ENCODE measurements at places on chromosomes 5 and 9.

GRCh38 chr9:120212853-120213200 is 367.1 kb downstream of the CDK5RAP2 start:
- no peak for DNase-seq

- peak; percentile 25 for DNase-seq
These were observed 142.5 kb upstream of the RETREG1 start for GRCh38 chr5:16759147-16759773.

DNA sequence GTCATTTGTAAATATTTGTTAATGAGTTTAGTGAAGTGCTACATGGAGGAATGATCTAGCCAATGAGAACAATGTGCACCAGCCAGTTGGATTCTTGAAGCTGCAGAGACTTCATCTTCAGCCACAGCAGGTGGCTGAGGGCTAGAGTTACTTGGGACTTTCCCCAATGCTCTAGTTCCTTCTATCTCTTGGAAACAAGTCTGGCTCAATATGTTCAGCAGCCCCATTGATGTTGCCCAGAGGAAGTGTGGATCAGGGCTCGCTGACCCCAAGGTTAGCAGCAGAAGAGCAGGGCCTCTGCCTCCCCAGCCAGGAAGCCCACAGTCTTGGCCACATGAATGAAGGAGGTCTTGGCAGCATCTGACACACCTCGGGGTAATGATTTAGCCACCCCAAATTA is 117.5 kb downstream of the SLC1A3 start:
- no peak for DNase-seq

- DNase-seq: no peak
These were observed 230.9 kb downstream of the CDH9 start for GRCh38 chr5:26807231-26808199.

DNA sequence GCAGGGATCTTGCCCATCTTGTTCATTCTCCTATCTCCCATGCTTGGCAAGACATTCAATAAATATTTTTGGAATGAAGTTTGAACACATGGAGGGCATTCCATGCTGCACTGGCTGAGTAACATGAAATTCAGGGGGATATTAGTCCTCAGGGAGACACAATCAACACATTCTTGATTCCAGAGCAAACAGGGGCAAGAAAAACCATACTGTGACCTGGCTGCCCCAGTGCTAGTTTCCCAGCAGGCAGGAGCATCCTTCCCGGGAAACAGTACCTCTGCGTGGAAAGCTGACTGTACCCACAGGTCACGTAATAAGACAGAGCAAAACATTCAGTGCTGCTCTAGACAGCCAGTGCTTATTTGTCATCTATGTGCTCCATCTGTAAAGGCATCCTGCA is 66.3 kb upstream of the SPOCK1 start:
- DNase-seq: no peak

DNA sequence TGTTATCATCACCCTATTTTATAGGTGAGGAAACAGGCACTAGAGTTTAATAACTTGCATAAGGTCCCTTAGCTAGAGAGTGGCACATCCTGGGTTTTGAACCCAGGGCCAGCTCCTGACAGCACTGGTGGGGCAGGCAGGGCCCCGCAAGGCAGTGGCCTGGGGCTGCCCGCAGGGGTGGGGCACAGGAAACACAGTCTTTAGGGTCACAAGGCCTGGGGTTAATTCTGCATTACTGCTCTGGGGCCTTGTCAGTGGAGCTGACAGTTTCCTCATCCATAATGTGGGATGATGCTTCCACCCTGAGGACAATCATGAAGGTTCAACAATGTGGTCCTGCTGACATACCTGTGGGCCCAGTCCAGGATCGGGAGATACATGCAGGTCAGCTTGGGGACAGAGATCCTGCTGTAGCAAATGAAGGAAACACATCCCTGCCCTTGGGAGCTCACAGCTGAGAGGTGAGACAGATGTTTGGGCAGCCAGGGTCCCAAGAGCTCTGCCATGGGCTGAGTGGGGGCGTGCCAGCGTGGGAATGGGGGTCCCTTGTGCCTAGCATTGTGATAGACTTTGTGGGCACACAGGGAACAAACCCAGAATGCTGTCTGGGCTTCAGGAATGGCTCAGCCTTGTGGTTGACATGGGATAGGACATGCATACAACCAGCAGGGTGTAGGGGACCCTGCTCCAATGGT is 14.7 kb downstream of the FGF18 start:
- DNase-seq: no peak

- no peak for DNase-seq
These were observed 203.6 kb downstream of the ELAVL2 start for GRCh38 chr9:23622396-23622795.

DNA sequence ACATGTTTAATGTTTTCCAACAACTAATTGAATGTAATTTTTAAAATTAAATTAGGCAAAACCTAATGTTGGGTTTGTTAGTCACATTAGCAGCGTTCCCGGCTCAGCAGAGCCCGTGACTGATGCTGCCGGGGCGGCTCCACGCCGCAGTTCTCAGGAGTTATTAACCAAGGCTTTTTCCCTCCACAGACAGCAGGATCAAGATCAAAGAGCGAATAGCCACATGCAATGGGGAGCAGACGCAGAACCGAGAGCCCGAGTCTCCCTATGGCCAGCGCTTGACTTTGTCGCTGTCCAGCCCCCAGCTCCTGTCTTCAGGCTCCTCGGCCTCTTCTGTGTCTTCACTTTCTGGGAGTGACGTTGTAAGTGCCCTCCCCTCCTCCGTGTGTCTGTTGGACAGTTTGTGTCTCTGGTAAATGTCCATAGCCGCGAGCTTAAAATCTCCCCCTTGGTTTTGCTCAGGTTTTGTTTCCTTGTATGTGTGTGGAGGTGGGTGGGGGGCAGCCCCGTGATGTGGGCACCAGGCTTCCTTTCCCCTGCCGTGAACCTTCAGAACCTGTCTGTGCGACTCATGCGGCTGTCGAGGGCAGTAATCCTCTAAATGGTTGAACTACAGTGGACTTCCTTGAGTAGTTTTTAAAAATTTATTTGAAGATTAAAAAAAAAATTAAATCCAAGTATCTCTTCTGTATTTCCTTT is 37.1 kb downstream of the TENT4A start:
- DNase-seq: no peak

GRCh38 chr5:131357739-131358561 is 94.1 kb downstream of the CDC42SE2 start:
- peak; percentile 59 for DNase-seq

DNA sequence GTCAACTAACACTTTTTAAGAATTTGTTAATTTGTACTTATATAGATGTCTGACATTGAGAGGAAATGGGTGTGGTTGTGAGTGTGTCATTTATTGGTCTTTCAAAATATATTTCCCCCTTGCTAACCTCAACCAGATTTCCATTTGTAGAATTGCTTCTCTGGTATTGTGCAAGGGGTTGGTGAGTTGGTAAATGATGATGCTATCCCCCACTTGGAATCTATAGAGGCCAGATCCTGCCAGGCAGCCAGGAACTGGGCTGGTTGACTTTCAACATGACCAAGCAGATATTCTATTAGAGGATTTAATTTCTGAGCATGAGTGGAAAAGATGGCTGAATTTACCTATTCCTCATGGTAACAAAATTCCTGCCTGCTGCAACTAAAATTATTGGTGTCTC is 306.6 kb upstream of the KIF2A start:
- no peak for DNase-seq

DNA sequence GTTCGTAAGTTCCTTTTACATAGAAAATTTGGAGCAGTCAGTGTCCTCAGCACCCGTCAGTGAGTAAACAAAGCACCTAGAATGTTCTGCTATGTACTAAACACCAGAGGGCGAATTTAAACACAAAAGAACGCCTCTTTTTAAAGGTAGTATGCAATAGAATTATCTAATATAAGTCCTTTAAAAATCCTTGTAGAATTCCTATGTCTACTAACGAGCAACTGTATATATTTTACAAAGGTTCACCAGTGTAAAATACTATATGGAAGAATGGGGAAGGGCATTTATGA is 499 bp upstream of the TMEM232 start:
- DNase-seq: no peak

- DNase-seq: peak; percentile 84
These were observed 99.0 kb upstream of the SLC1A3 start for GRCh38 chr5:36507332-36507952.

DNA sequence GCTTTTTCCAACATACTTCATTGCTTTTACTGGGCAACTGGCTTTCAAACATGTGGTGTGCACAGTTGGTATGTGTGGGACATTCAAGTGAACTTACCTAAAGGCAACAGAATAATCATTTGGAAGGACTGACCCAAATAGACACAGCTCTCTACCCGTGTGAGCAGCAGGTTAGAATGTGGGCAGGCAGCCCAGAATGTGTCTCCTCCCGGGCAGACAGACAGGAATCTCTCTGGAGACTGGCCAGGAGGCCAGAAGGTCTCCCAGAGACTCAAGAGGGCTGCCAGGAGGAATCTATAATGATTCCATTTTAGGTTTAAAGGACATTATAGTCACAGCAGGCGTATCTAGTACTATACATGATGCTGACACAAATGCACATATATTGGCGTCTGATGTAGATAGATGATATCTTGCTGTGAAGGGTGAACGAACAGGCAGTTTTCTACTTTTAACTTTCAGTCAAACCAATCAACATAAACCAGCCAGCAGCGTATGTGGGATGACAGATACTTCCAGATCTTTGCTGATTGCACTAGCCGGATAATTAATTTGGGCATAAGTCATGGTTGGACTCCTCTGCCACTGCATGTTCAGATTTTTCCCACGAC is 297.4 kb upstream of the ZNF608 start:
- no peak for DNase-seq

GRCh38 chr5:146633323-146633764 is 117.4 kb upstream of the GPR151 start:
- DNase-seq: no peak

DNA sequence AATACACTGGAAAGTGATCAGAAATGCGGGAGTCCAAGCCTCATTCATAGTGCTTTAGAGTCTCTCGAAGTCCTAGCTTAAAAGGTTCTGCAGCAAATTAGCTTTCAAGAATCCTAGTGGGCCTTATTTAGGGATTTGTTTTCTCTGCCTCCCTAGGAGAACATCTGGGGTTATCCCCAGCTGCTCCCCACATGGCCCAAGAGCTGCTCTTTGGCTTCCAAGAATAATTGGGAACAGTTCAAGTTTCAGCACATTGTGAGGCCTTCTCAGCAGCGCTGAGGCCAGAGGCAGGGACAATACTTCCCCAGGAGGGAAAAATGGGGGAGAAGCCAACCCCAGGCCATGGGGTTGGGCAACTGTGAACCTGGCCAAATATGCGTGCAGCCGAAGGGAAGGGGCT is 108.7 kb downstream of the LIFR start:
- DNase-seq: no peak

DNA sequence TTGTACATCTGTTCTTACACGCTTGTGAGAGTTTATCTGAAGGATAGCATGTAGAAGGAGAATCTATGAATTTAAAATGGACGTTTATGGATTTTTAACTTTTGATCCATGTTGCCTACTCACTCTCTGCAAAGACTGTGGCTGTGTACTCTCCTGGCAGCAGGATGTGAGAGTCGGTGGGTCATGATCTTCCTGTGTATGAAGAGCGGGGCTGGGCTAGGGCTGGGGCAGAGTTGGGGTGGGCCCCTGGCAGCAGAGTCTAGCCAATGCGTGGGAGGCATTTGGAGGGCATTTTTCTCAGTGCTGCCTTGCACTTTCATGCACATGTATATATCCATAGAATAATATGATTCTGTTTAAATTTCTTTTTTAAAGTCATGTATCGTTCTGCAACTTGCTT is 24.0 kb upstream of the DAB2IP start:
- no peak for DNase-seq

- DNase-seq: peak; percentile 31
These were observed 84.7 kb downstream of the CMYA5 start for GRCh38 chr5:79774171-79774854.

GRCh38 chr5:61228691-61229280 is 66.5 kb upstream of the SMIM15 start:
- peak; percentile 21 for DNase-seq

GRCh38 chr9:122200960-122201595 is 27.7 kb downstream of the LHX6 start:
- DNase-seq: no peak

DNA sequence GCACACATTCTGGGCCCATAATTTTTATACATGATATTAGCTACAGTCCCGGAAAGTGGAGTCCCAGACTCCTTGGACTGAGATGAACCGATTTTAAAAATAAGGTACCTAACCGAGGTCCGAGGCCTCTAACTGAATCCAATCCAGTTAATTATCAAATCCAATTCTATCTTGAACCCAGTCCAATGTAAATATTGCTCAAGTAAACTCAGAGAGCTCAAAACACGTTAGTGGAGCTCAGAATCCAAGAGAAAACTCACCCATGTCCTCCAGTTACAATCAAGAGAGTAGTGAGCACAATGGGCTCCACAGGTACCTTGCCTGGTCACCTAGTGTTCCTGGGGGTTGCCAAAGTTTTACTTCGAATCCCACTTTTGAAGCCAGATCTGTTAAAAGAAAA is 37.9 kb upstream of the DIRAS2 start:
- no peak for DNase-seq

- no peak for DNase-seq
These were observed 66.5 kb downstream of the SECISBP2 start for GRCh38 chr9:89384783-89385182.

- no peak for DNase-seq
These were observed 25.1 kb downstream of the MACROH2A1 start for GRCh38 chr5:135373736-135374515.

DNA sequence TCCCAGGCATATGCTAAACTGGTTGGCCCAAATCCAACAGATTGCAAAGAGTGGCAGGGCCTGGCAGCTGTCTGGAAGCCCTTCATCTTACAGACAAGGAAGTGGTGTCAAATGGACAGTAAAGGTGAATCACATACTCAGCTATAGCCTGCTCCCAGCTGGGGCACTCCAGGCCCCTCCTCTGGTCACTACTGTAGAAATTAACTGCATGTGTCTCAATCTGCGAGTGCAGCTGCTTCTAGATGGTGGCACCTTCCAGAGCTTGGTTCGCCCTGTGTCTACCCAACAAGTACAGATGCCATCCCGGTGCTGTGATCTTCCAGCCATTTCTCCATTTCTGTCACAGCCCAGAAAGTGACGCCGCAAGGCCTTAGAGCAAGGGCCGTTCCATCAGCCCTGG is 50.2 kb downstream of the OTULIN start:
- no peak for DNase-seq

- peak; percentile 20 for DNase-seq
These were observed 41.2 kb upstream of the RAPGEF1 start for GRCh38 chr9:131781069-131781468.

- no peak for DNase-seq
These were observed 102.2 kb upstream of the ICE1 start for GRCh38 chr5:5320062-5320805.

GRCh38 chr9:34203275-34203991 is 24.6 kb downstream of the UBAP1 start:
- no peak for DNase-seq
